ENCODE measurements at places on chromosomes 16 and 17. TPM values are rescaled to one million over a fixed set of nuclear protein-coding genes. Genes with fewer than 3 reads are reported as not detected.

DNA sequence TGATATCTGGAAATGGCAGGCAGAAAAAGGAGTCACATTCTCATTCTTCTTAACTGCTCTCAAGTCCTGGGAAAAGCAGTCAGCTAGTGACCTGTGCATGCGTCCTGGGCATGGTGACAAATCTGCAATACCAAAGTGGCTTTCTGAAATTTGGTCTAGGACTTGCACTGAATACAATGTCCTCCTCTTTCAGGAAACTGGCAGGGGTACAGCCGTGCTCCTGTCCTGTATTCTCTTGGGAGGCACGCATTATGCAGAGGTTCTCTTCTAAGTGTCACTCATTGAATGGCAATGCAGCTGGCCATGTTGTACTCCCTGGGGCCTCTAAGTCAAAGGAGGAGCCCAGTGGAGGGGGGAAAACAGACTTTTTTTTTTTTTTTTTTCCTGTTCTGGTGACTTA lies 10.6 kb downstream of the PHF12 start:
- no peaks in the 10 kb centered on the region for H3K36me3 ChIP-seq
- peak overlapping the region; percentile 0 for H3K27ac ChIP-seq
- DNase-seq, result peak; percentile 68
- H3K4me1 ChIP-seq, result peaks cover 65% of the 10 kb centered on the region
- H3K27me3 ChIP-seq, result no peaks in the 10 kb centered on the region

GRCh38 chr16:4313563-4314531 lies 2.0 kb upstream of the GLIS2 start:
- H3K27ac ChIP-seq, result peak overlapping the region; percentile 96
- peaks cover 17% of the 10 kb centered on the region for H3K4me1 ChIP-seq
- H3K27me3 ChIP-seq, result no peaks in the 10 kb centered on the region
- no peak for DNase-seq

DNA sequence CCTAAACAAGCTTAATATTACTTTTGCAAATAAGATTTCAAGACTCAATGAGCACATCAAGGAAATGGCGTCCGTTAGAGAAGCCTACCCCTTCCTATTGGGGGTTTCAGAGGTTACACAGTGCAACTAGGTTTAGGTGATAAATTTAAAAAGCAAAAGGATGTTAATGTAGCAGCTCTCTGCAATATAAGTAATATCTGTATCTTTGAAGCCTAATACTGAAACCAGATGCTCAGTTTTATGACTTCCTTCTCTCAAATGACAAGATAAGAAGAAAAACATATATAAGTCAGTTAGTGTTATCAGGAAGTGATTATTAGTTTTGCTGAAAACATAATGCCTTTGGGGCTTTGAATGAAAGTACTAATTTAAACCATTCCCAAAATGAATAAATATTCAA lies 54.3 kb upstream of the MED13 start:
- H3K27ac ChIP-seq, result no peak overlapping the region
- no peak for DNase-seq
- H3K27me3 ChIP-seq, result no peaks in the 10 kb centered on the region
- no peaks in the 10 kb centered on the region for H3K4me1 ChIP-seq

GRCh38 chr17:74452033-74452840 lies 14.2 kb upstream of the CD300A start:
- H3K27me3 ChIP-seq, result no peaks in the 10 kb centered on the region
- H3K27ac ChIP-seq, result peak overlapping the region; percentile 94
- no peak overlapping the region for H3K4me3 ChIP-seq
- H3K36me3 ChIP-seq, result peaks cover 3% of the 10 kb centered on the region
- no peak for DNase-seq

DNA sequence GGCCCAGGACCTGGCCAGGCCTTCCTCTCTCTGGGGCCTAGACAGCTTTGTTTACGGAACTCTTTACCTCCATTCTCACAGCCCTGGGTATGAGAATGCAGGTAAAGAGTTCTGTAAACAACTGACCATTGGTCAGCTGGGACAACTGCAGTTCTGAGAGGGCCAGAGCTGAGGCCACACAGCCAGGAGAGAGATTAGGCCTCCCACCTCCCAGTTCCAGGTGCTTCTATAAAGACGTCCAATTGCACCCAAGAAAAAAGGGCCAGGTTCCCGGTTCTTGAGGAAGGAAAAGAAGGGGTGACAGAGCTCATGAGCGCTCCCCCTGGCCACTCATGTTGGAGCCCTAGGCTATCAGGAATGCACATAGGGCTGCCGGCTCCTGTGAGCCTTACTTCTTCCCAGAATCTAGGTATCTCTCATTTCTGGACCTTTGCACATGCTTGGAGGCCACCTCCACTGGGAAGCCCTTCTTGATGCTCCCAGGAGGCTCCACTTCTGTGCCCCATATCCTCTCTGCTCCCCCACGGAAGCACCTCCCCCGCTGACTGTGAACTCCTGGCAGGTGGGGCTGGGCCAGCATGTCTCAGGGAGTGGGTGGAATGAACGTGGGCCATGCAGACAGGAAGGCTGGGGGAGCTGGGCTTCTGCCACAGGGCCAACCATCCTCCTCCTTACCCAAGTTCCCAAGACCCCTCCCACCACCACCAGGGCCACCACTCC lies 13.1 kb downstream of the CNGB1 start:
- no peaks in the 10 kb centered on the region for H3K27me3 ChIP-seq
- no peak for DNase-seq
- H3K4me3 ChIP-seq, result no peak overlapping the region
- H3K36me3 ChIP-seq, result no peaks in the 10 kb centered on the region
- no peaks in the 10 kb centered on the region for H3K4me1 ChIP-seq

GRCh38 chr17:7888184-7888920 lies at the start of gene CHD3:
Gene CHD3, plus strand, starts transcription at chr17:7888789. Its CDS starts 212 bp downstream, at chr17:7889001.
- H3K4me1 ChIP-seq, result peaks cover 35% of the 10 kb centered on the region
- peak within 1 kb of the TSS; percentile 75 for H3K27ac ChIP-seq
- peak within 1 kb of the TSS; percentile 27 for H3K4me3 ChIP-seq
- no peaks in the 10 kb centered on the region for H3K27me3 ChIP-seq
- peaks cover 34% of the 10 kb centered on the region for H3K36me3 ChIP-seq
- DNase-seq, result no peak

GRCh38 chr17:78185981-78186691 lies 716 bp downstream of the TK1 start:
- peak; percentile 50 for DNase-seq
- H3K36me3 ChIP-seq, result peaks cover 7% of the 10 kb centered on the region
- H3K27ac ChIP-seq, result no peak overlapping the region
- no peaks in the 10 kb centered on the region for H3K4me1 ChIP-seq

DNA sequence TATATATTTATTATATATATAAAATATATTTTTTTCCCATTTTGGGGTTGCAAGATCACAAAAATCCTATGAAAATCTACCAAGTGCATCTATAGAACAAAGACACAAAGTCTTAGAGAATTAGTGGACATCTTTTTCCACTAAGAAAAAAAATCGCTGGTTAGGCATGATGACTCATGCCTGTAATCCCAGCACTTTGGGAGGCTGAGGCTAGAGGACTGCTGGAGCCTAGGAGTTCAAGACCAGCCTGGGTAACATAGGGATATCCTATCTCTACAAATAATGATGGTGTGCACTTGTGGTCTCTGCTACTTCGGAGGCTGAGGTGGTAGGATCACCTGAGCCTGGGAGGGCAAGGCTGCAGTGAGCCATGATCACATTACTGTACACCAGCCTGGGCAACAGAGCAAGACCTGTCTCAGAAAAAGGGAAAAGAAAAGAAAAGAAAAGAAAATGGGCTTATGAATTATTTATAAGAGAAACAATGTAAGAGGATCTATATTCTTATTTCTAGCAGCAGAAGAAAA lies 185.1 kb upstream of the PSMD7 start:
- DNase-seq, result no peak
- no peaks in the 10 kb centered on the region for H3K27me3 ChIP-seq
- H3K36me3 ChIP-seq, result no peaks in the 10 kb centered on the region

DNA sequence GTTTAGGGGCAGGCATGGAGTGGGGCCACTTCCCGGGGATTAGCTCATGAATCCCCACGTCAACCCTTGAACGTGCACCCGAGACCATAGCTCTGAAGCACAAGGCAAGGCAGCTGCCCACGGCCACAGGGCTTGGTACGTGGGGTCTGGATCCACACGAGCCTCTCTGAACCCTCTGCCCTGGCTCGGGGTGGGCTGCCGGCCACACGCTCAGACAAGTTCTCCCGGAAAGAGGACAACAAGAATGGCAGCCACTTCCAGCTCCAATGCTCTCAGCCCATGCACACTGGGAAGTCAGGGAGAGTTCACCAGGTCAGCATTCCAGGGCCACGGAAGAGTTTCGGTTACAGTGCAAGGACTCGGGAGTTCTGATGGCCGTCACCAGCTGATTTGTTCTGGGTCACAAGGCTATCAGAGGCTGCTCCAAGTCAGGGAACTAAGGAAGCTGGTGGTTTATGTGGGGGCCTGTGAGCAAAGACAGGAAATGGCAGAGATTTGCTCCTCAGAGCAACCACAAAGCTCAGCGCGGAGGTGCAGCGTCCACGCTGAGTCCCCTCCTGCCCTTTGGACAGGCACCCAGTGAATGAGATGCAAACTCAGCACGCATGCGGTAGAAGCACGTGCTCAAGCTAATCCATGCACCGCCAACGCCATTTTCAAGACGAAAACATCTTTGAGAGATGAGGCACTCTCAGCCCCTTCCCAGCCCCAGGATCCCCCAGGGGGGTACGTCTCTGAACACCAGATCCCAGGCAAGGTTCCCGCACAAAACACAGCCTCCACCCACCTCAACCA lies 356.4 kb downstream of the FOXL1 start:
- no peak for DNase-seq
- H3K4me3 ChIP-seq, result no peak overlapping the region
- H3K4me1 ChIP-seq, result peaks cover 18% of the 10 kb centered on the region
- no peaks in the 10 kb centered on the region for H3K36me3 ChIP-seq
- H3K27me3 ChIP-seq, result no peaks in the 10 kb centered on the region
- no peak overlapping the region for H3K27ac ChIP-seq

Gene NAGS
- 1.0 TPM for total RNA-seq

Gene DHRS7B
- total RNA-seq, result 37.8 TPM

Gene SMPD3
- total RNA-seq, result 3.8 TPM

Data from heart left ventricle (tissue), 16 donors.